ENCODE measurements at places on chromosomes 12 and 14.
A peak's percentile ranks its signal among the peaks of the same experiment; 100 is the strongest.

DNA sequence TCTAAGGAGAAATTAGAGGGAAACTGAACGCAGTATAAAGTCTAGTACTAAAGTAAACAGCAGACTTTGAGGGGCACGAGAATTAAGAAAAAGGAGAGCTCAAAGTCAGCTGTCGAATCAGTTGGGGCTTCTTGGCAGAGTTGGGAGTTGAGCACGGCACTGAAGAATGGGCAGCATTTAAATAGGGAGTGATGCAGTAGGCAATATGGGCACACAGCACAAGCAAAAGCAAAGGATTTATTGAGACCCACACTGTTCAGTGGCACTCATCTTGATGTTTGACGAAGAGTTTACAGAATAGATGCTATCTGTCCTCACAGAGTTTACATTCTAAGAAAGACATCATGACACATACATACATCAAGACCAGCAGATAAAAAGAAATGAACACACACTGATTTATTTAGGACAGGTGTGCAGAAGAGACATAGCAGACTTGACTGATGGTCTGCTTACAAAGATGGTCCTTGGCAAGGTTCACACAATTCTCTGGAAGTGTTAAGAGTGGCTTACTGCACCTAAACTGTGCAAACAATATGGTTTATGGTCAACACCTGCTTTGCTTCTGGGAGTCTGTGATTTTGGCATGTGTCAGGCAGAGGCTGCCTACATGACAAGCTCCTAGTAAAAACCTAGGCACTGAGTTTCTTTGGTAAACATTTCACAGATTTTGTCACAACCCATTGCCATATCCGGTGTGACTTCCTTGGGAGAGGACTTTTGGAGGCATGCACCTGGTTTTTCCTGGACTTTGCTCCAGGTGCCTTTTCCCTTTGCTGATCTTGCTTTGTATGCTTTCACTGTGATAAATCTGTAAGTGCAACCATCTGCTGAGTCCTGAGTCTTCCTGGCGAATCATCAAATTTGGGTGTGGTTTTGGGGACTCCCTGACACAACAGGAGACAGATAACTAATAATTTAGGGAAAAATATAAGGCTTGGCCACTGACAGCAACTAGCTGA lies 26.3 kb downstream of the ALKBH1 start:
- no peak for DNase-seq

DNA sequence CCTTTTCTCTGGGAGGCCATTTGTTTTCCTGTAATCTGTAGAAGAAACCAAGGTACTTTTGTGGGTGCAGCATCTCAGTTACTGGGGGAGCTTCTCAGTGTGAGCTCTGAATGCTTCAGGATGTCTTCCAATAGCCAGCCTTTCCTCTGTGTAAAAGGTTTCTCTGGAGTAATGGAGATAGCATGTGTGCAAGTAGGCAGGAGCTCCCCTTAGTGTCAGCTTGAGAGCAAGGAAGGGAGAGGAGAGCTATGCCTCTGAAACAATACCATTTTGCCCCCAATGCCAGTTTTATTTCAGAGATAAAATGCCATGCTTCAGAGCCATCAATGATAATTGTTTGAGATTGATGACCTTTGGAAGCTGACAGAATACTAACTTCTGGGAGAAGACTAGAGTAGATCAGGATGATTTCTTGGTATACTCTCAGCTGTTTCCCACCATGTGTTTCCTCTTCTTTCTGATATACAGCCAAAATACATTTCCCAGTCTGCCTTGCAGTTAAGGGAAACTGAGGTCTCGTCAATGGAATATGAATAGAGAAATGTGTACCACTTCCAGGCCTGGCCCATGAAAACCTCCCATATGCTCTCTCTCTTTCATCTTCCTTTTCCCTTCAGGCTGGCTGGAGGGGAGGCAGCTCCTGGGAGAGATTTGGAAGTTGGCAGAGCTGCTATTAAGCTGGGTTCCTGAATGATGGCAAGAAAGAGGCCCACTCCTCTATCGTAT lies 125.7 kb downstream of the CRADD start:
- no peak for DNase-seq

GRCh38 chr12:11839091-11839641 lies 189.7 kb downstream of the ETV6 start:
- peak; percentile 14 for DNase-seq

GRCh38 chr12:50313256-50313931 lies 30.1 kb upstream of the LIMA1 start:
- DNase-seq = no peak

GRCh38 chr14:53022593-53022992 lies 71.7 kb upstream of the FERMT2 start:
- DNase-seq = no peak

DNA sequence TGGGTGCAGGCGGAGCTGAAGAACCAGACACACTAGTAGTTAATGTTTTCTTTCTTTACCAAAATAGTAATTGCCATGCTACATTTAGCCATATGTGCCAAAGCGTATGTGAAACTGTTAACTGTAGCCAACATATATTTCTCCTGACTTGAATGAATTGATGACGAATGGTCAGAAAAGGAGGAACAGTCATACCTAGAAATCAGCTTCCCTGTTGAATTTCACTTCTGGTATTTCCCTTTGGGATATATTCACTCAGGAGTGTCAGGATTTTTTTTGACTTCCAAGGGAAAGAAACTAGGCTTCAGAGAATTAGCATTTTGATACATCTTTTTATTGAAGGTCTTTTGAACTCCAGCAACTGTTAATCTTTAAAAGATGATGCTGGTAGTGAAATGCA lies 87.0 kb downstream of the ERC1 start:
- no peak for DNase-seq

GRCh38 chr12:17304503-17305347 lies 698.8 kb upstream of the LMO3 start:
- DNase-seq = no peak

GRCh38 chr12:71626098-71626497 lies 37.5 kb downstream of the ZFC3H1 start:
- no peak for DNase-seq

GRCh38 chr14:25003537-25003936 lies 46.4 kb downstream of the STXBP6 start:
- no peak for DNase-seq

DNA sequence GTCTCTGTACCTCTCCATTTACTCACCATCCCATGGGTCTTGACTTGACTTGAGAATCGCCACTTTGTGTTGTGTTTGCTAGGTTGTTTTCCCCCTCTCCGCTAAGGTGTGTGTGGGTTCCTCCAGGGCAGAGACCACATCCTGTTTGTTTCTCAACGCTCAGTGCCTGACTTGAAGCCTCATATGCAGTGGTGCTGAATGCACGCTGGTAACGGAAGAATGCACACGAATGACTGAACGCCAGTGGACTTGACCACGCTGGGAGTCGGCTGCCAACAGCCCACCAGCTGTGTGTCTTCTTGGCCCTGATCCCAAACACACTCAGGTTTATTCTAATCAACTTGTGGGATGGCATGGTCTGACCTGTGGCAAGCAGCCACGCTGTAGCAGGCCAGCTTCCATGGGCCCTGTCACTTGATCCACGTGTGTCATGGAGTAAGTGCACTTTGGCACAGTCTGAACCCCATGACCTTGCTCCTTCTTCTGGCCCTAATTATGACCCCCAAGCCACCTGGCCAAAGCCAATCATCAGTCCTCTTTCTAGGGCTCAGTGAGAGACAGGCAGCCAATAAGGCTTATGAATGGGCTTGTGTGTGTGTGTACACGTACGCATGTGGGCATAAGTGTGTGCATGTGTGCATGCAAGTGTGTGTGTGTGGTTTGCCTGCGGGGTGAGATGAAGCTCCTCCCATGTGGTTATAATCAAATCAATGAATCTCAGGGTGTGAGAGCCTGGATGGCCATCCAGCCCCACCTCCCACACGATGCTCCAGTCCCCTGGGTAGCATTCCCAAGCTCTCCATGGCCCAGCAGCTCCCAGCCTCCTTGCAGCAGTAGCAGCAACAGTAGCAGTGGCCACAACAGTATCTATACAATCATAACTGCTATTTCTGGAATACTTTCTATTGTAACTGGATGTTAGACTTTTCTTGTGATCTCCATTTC lies 6.4 kb upstream of the TC2N start:
- no peak for DNase-seq

GRCh38 chr12:106094304-106094703 lies 44.5 kb downstream of the NUAK1 start:
- no peak for DNase-seq

DNA sequence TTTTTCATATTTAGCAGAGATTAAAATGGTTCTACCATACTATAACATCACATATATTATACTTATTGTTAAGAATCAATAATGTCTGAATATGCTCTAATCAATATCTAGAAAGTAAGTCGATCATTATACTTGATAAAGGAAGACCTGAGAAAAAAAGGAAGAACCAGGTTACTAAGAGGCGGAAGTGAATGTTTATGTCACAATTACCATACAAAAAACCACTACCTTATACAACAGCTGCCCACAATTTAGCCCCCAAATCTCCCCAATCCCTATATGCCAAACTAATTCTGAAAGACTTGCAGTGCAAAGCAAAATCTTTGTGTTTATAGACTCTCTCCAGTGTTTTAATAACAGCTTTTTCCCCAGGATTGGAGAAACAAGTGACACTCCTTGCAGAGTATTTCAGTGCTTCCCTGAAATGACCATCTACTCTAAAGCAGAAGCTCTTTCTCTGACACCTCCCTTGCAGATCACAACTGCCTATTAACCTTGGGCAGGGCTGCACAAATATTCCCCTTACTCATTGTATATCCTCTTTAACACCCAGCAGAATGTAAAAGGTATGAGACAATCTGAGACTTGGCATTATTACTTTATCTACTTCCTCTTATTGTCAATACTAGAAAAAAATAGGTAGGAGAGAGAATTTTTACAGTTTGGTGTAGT lies 12.7 kb upstream of the SLC2A3 start:
- peak; percentile 20 for DNase-seq
